GM12891 (cell line): ENCODE measurements at places on chromosomes 3 and 15.
A peak's percentile ranks its signal among the peaks of the same experiment; 100 is the strongest.

DNA sequence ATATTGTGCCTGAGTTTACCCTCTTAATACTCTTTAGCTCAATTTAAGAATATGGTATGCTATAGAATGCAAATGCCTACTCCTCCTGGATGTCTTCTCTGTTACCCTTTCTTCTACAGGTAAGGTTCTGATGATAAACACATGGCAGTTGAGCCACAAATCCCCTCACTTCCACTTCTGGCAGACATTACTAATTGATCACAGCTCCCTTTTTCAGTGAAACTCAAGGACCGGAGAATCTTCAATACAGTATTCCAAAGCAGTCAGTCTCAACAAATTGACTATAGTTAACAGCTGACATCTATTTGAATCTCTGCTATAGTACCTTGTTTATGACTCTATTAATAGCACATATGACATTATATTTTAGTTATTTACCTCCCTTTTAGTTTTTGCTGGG, 232.1 kb upstream of the ADAMTS9 start:
- no peak for DNase-seq

- DNase-seq, result peak; percentile 81
Observed at GRCh38 chr3:153161714-153162512, at the start of gene RAP2B. TSS of gene RAP2B (plus strand) at chr3:153162226. CDS start at chr3:153162694, 468 bp downstream.

DNA sequence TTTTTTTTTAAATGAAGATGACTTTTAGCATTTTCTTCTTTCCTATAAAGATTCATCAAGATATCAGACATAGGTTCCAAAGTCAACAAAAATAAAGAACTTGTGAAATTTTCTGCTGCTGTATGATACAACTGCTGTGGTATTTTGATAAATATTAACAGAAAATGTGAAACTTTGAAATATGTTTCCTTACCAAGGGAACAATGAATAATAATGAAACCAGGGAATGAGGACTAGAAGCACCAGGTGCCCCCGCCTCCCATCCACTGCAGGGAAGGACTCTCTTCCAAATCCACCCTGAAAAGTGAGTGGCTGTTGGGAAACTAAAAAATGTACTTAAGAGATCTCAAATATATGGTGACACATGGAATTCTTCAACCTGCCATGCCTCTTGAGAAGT, 198.4 kb downstream of the FHIT start:
- DNase-seq, result no peak

DNA sequence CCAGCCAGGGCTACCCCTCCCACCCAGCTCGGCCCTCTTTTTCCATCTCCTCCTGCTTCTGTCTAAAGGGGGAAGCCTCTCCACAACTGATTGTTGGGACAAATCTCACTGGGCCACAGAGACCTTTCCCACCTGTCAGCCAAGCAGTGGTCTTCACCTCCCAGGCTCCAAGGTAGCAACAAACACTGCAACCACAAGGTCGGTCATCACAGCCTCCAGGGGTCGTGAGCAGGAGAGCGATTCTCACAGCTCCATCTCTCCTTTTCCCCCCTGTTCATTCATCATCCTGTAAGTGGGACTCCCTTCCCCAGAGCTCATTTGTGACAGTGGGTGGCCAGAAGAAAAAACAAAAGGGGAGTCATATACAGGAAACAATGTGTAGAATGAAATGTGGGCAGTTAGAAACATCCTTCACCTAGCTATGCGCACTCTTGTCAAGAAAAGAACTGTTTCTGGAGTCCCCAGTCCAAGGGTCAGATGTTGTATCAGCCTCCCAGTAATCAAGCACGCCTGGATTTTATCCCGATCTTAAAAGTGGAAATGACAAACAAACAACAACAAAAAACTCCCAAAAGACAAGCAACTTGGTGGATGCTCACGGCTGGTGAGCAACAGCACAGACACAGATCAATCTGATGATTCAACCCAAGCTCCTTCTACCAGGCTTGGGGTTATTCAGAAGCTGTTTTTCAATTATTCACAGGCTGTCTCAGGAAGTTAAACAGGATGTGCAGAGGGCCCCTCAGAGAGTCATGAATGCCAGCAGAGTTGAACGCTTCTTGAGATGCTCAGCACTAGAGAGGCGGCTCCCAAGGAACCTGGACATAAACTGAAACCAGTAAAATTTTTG, 22.4 kb downstream of the LYZL4 start:
- DNase-seq, result no peak

- DNase-seq, result no peak
Observed at GRCh38 chr15:83816124-83816883, 162.4 kb downstream of the ADAMTSL3 start.

DNA sequence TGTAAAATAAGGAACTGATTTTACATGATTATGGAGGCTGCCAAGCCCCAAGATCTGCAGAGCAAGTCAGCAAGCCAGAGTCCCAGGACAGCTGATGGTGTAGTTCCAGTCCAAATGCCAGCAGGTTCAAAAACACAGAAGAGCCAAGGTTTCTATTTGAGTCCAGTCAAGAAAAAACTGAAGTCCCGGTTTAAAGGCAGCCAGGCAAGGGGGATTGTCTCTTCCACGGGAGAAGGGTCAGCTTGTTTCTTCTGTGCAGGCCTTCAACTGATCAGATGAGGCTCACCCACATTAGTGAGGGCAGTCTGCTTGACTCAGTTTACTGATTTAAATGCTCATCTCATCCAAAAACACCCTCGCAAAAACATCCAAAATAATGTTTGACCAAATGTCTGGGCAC, 246.2 kb downstream of the PLCL2 start:
- DNase-seq, result no peak

- DNase-seq, result no peak
Observed at GRCh38 chr3:122690096-122690495, 9.5 kb downstream of the PARP14 start.

- DNase-seq, result no peak
Observed at GRCh38 chr15:79122991-79123390, 32.4 kb upstream of the RASGRF1 start.

GRCh38 chr3:167160781-167161180, 219.3 kb downstream of the ZBBX start:
- no peak for DNase-seq

DNA sequence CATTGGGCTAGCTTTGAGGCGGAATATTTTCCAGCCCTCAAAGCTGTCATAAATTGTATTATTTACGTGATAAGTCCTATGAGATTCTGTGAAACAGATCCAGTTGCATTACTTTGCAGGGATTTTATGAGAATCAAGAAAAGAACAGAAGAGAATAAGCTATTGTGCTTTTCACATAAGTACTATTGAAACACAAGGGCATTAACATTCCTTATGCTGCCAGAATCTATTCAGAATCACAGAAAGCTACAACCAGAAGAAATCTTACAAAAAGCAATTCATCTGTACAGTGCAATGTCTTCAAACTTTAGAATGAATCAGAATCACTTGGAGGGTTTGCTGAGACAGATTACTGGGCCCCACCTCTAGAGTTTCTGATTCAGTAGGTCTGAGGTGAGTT, 10.6 kb upstream of the CACNA1D start:
- no peak for DNase-seq

- DNase-seq, result no peak
Observed at GRCh38 chr3:190830031-190830430, 32.5 kb downstream of the GMNC start.

DNA sequence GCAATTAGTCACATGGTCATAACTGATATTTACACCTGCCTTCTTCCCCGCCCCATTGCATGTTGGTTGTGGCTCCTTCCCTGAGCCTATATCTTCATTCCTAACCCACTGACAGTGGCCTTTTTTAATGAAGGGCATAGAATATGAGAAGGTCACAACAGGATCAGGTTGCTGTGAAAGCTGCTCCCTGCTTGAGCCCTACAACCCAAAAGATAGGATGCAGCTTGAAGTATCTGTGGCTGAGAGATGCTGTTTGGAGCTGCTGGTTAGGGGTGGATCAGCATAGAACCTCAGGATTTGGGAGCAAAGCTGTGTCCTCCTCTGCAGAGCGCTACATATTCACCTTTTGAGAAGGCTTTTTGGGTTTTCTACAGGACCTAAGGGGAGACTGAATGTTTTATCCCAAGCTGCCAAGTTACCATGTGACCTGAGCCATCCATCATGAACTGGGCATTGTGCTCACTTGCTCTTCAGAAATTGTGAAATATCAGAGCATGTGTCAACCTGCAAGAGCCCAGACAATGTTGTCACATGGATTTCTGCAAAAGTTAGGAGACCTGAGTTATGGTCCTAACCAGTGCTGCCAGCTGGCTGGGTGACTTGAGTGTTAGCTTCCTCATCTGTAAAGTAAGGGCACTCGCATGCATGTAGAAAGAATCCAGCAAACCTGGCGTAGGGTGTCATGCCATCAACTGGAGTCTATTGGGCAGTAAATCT, 49.8 kb upstream of the ARL8B start:
- no peak for DNase-seq

DNA sequence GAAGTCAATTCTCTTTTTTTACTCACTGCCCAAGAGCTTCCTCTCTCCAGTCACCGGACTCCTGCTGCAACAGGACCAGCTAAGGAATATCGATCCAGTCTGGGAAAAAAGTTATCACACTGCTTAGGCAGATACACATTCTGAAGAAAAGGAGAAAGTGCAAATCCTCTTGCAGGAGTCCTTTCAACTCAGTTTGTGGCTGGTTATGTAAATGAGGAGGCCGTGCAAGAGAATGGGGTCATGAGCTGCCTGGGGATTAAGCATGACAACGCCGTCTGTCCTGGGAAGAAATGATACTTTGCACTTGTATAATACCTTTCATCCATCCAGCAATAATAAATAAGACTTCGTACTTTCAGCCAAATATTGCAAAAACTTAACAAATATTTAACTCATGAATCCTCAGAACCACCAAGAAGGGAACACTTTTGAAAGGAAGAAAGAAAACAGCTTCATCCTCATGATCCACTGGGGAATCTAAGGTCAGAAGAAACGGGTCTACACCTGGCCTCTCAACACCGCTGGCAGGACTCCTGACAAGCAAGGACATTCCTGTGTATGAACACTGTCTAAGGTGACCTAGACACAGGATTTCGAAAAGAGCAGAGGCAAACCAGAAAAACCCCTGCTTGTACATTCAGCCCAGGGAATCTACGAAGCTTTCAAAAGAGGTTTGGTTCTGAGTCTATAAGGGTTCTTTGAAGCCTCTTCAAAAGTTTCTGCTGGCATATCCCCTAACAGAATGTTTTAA, 13.1 kb upstream of the WWTR1 start:
- no peak for DNase-seq

DNA sequence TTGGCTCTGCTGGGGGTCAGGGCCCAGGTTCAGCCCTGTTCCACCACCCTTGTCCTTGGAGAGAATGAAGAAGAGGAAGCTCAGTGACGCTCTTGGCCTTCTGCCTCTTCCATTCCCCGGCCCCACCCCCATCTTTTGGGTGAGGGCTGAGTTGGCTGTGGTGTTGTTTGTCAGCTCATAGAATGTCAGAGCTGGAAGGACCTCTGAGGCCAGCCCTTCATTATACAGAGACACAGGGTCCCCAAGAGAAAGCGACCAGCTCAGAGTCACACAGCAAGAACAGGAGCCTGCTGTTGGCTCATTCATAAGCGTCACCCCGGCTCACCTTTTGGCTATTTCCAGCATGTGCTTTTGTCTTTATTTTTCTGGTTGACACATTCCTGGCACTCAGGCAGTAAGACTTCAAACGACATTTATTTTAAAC, 68.2 kb downstream of the AAGAB start:
- DNase-seq, result no peak

GRCh38 chr3:117063930-117064329, 354.4 kb downstream of the TUSC7 start:
- no peak for DNase-seq

DNA sequence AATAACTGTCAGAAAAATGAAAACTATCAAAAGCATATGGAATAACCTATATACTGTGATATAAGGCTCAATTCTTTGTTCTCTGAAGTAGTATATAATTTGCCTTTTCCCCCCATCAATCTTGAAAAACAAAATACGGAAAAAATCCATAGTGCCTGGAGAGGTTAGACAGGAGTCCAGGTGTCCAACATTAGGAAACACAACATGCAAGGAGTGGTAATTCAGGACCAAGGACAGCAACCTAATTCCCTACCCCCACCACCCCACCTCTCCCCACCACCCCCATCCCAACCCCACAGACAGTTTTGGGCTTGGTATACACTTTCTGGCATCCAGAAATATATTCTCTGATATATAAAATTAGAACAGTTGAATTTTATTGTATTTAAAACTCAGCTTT, 55.1 kb upstream of the SLC25A26 start:
- DNase-seq, result no peak
